NCI-H345 (cell line): ENCODE measurements at places on chromosomes 7 and 10.

DNA sequence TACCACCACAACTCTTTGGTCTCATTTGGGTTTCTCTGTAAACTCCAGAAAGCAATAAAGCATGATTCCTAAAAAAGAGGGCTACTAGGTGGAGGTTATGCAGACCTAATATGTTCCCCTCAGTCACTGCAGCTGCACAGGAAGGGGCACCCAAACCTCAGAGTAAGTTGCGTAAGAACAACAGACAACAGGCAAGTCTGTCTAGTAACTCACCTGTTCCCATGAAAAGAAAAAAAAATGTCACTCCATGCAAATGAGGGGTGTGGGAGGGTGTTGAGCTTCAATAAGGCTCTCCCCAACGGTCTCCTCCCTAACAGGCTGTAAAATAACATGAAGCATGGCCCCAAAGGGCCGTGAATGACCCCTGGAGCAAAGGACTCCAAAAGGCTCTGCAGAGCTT, 461.4 kb downstream of the KCNMA1 start:
- DNase-seq: no peak

GRCh38 chr7:30469303-30469702, 9.3 kb downstream of the NOD1 start:
- DNase-seq: no peak

DNA sequence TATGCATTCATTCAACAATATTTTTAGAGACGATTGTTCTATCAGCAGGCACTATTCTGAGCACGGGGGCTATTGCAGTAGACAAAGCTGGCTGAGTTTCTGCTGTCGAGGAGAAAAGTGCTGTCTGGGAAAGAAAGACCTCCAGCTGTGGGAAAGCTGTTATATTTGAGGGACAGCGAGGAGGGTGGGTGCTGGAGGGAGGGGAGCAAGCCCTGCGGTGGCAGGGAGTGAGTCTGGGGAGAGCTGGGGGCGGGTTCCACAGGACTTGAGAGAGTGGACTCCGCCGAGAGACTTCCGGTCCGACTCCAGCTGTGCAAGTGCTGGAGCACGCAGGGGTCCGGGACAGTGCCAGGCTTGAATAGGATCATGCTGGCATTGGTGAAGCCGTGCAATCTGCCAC, 602.1 kb upstream of the FOXK1 start:
- peak; percentile 18 for DNase-seq

DNA sequence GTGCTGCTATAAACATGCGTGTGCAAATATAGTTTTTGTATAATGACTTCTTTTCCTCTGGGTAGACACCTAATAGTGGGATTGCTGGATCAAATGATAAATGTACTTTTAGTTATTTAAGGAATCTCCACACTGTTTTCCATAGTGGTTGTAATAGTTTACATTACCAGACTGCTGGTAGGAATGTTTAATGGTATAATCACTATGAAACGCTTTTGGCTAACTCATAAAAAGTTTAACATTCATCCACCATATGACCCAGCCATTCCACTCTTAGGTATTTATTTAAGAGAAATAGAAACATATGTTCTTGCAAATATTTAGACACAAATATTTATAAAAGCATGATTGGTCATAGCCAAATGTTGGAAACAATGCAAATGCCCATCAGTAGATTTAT, 32.1 kb upstream of the TFEC start:
- no peak for DNase-seq

DNA sequence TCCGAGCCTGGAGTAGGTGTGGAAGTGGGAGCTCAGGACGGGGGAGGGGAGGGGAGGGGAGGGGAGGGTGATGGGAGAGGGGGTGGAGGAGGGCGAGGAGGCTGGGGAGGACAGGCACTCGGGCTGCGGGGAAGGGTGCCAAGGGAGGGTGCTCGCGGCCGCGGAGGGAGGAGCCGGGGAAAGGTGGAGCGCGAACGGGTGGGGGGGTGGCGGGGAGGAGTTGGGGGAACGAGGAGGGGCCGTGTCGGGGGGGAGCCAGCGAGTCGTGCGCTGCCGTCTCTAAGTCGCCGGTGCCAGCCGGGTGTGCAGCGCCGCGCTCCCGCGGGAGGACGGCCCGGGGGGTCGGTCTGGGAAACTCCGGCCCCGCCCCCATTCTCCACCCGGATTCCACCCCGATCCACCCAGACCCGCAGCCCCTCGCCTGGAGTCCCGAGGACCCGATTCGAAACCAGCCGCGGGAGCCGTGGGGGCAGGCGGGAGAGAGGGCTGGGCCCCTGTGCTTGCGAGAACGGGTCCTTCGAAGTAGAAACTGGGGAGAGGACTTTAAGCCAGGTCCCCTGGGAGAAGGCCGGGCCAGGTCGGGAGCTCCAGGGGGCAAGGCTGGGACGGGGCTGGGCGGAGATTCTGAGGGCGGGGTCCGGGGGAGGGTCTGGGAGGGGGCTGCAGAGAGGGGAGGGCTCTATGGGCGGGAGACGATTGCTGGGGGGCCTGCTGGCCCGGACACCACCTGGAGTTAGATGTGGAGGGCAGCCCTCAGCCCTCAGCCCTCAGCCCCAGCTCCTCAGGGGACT, at the start of gene ZNF467:
TSS of gene ZNF467 (minus strand) at position 143 of the 791 bp plus-strand sequence. CDS start 2,556 bp downstream, outside the sequence.
- peak; percentile 59 for DNase-seq

GRCh38 chr7:156423876-156424275, 216.7 kb upstream of the RNF32 start:
- no peak for DNase-seq
